ENCODE measurements at places on chromosomes 3 and 15. TPM values are rescaled to one million over a fixed set of nuclear protein-coding genes. Genes with fewer than 3 reads are reported as not detected.

DNA sequence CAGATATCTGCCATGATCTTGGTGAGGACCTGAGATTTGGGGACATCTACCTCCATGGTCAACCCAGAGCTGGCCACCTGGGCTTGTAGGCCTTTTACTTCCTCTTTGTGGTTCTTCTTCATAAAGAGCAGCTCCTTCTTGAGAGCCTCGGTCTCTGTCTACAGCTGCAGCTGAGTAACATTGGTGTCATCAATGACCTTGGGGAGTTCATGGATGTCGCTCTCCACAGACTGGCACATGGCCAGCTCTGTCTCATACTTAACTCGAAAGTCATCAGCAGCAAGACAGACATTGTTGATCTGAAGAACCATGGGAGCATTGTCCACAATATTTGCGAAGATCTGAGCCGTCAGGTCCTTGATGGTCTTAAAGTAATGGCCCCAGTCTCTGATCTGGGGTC, 15.7 kb upstream of the RASA2 start:
- no peaks in the 10 kb centered on the region for H3K36me3 ChIP-seq
- H3K4me3 ChIP-seq: no peak overlapping the region
- H3K27me3 ChIP-seq: no peaks in the 10 kb centered on the region
- H3K27ac ChIP-seq: no peak overlapping the region
- DNase-seq: no peak

GRCh38 chr3:108091498-108092250, 843 bp upstream of the CD47 start:
- H3K4me1 ChIP-seq: peaks cover 7% of the 10 kb centered on the region
- peak overlapping the region; percentile 96 for H3K27ac ChIP-seq
- no peaks in the 10 kb centered on the region for H3K27me3 ChIP-seq
- no peak for DNase-seq

DNA sequence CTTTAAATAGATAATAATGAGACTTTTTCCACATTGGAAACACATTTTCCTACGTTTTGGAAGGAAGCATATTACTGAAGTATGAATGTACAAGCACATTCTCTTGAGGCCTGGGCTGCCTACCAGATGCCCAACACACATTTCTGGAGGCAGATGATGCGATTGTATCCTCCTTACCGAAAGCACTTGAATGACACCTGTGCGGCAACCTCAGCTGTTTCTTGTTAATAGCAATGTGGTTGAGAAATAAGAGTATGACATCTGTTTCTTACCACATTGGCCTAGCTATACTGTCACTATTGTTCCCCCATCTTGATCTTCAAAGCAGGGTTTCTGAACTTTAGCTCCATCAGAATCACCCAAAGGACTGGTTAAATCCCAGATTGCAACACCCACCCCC, 84.8 kb downstream of the ARPP21 start:
- no peak overlapping the region for H3K27ac ChIP-seq
- DNase-seq: no peak
- H3K36me3 ChIP-seq: no peaks in the 10 kb centered on the region

GRCh38 chr3:49703956-49704355, 14.6 kb downstream of the RNF123 start:
- H3K27me3 ChIP-seq: no peaks in the 10 kb centered on the region

The LNP1 gene
- total RNA-seq: 1.4 TPM

The CYP8B1 gene
- total RNA-seq: not detected

All from upper lobe of left lung (tissue), 6 donors.